ENCODE measurements at places on chromosomes 2 and 18.
A peak's percentile ranks its signal among the peaks of the same experiment; 100 is the strongest.

- no peak for DNase-seq
Measured at GRCh38 chr2:16127276-16127940, 187.1 kb downstream of the MYCN start.

DNA sequence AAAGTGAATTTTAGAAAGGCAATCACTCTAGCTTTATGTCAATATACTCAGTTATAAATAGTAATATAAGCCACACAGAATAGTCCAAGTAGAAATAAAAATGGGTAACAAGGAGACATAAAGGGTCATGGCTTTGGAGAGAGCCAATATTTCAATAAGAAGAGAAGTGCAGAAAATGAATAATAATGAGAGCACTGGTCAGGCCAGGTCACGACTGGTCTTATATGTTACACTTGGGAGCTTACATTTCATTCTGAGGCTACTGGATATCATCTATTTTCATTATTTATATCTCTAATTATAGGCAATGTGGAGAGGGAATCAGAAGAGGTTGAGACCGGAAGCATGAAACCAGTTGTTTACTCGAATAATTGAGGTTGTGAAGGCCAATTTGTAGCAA, 180.8 kb upstream of the PID1 start:
- no peak for DNase-seq

GRCh38 chr2:50223643-50224042, 808.3 kb downstream of the NRXN1 start:
- no peak for DNase-seq

DNA sequence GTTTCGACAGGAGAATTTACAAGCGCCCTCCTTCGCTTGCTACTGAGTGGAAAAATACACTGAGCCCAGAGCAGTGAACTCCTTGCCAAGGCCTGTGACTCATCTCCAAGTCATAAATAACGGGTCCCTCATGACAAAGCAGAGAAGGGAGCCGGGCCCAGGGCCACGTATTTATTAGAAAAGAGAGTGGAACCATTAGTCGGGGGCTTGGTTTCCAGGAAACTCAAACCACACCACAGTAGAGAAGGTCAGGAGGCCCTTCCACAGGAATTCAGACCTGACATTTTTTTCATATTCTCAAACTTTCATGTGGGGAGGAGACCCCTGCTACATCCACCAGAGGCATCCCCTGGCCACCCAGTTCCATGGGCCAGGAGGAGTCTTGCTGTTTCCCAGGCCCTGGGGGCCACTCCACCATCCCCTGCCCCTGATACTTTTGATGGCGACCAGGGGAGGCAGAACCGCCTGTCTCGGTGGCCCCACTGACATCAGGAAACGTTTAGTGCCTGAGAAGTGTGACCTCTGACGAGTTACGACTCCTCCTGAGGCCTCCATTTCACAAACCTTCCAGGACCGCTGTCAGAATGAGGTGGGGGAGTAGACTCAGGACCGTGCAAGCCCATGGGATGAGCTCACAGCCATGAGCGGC, 289.7 kb downstream of the DYSF start:
- DNase-seq: peak; percentile 79

- DNase-seq: no peak
Measured at GRCh38 chr2:76204048-76204447, 493.3 kb upstream of the GCFC2 start.

DNA sequence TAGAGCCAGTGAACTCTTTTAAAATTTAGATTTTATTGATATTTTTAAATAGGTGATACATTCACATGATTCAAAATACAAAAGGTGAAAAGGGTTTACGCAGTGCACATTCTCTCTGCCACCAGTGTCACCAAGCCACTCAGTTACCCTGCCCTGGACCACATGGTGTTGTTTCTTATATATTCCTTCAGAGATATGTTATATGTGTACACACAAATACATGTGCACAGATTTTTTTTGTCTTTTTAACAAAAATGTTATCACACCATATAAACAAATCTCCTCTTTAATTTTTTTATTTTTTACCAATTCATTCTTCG, 26.2 kb downstream of the SERPINB4 start:
- DNase-seq: no peak

- DNase-seq: no peak
Measured at GRCh38 chr2:19675003-19675629, 226.7 kb downstream of the TTC32 start.

GRCh38 chr2:219308142-219309101, 779 bp downstream of the PTPRN start:
- DNase-seq: no peak

DNA sequence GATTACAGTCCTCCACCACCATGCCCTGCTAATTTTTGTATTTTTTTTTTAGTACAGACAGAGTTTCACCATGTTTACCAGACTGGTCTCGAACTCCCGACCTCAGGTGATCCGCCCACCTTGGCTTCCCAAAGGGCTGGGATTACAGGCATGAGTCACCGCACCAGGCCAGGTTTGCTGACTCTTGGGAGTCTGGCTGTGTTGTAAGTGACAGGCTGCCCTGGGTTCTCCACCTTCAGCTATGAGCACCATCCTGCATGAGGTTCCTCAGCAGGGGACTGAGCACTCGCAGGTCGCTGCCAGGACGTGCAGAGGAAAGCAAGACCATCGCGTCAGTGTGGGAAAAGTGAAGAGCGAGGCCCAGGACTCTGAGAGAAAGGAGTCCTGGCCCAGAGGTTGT, 112.6 kb upstream of the NDUFV2 start:
- no peak for DNase-seq

- DNase-seq: no peak
Measured at GRCh38 chr2:241545106-241545505, 13.4 kb upstream of the BOK start.

DNA sequence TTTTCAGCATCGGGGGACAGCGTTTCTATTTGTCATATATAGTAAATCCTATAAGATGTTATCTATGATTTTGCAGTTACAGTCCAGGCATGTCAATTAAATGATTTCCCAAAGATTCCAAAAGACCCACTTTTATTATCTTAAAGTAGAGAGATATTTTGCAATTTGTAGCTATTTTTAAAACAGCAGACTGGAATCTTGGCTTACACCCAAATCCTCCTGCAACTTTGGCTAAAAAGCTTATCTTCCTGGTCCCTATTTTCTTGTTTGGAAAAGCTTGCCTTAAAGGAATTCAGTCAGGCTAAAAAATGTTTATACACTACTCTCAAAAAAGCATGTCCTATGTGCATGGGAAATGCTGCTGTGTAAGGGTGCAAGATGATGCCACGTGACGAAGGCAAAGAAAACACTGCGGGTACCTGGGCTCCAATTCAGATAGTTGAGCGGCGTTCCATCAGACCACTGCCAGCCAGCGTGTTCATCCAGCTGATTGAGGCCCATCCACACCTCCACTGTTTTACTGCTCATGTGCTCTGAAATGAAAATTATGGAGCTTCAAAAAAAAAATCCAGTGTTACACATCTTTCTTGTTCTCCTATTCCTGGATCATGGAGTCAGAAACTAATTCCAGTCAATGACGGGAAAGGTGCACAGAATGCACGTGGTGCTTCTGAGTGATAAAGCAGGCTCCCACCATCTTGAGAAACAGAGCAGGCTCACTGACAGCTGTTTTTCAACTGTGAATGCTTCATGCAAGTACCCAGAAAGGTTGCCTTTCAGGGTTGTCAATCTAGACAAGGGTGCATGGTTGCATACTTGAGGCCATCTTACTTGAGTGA, 33.8 kb downstream of the PLA2R1 start:
- no peak for DNase-seq

DNA sequence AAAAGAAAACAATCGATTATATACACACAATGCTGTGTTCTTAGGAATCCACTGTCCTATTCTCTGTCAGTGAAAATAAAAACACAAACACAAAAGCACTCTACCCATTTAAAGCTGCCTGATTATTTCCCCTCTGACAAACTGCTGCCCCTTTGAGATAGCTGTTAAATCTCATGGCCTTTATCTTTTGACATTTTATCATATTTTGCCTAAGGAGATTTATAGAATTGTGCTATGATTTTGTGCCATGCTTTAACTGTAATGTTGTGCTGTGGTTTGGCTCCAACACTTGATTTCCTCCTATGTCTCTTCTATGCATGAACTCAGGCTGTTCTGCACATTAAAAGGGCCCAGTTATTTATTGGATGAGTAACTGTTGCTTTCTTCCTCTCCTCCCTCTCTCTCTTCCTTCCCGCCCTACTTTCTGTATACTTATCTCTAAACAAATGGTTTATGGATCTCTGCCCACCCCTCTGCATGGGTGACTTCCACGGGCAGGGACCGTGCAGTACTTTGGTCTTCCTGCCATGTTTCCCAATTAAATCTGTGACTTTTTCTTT, 1096.6 kb downstream of the TSN start:
- DNase-seq: no peak

- DNase-seq: no peak
Measured at GRCh38 chr2:42949125-42949524, 156.7 kb upstream of the HAAO start.

GRCh38 chr2:235614176-235614860, 120.5 kb downstream of the AGAP1 start:
- no peak for DNase-seq

DNA sequence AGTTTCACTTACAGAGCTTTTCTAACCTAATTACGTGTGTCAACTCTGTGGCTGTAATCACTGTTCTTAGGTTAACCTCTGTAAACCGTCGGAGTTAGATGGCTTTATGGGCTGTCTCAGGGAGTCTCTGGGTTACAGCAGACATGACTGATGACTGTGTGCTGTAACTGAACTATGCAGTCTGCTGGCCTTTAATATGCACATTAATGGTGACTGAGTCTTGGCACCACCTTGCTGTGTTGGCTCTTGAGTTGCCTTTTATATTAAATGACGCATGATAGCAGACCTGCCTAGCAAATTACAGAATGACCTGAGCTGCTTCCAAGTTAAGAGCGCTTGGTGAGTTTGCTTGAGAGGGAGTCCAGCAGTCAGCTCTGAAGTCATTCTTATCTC, 90.1 kb downstream of the ACKR3 start:
- no peak for DNase-seq

- DNase-seq: no peak
Measured at GRCh38 chr18:58303363-58303762, 259.3 kb downstream of the NEDD4L start.

DNA sequence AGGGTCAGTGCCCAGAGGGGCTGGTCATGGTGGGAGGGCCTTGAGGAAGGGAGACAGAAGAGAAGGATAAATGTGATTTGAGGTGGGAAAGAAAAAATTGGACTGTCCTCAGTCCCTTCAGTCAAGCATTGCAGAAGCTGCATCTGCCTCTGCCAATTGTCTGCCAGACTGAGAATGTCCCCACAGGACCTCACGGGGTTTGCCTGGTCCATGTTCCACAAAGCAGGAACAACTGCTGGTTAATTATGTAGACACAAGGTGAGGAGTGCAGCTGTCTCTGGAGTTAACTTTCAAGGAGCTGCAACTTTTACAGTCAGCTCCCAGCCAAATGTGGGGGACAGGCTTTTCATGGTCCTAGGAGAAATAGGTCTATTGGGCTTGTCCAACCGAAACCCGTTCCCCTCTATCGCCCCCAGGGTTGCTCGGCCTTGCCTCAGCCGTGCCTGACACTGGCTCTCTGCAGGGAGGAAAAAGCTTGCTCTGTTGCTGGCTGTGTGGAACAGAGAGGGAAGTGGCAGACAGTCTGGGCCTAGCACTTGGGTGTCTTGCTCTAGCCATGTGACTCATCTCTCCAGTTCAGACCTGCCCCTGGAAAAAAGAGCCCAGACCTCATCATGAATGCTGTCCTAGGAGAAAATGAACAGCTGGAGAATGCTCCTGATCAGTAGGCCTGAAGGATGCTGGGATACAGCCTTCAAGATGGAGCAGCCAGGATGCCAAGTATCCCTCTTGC, 31.1 kb upstream of the PAX8 start:
- no peak for DNase-seq

- no peak for DNase-seq
Measured at GRCh38 chr2:38978296-38978903, 88.7 kb downstream of the ARHGEF33 start.

- no peak for DNase-seq
Measured at GRCh38 chr2:144459286-144459685, 60.6 kb downstream of the ZEB2 start.

- no peak for DNase-seq
Measured at GRCh38 chr2:111667542-111668273, 216.3 kb downstream of the ANAPC1 start.

GRCh38 chr2:69119104-69119894, 106.3 kb downstream of the ANTXR1 start:
- no peak for DNase-seq

DNA sequence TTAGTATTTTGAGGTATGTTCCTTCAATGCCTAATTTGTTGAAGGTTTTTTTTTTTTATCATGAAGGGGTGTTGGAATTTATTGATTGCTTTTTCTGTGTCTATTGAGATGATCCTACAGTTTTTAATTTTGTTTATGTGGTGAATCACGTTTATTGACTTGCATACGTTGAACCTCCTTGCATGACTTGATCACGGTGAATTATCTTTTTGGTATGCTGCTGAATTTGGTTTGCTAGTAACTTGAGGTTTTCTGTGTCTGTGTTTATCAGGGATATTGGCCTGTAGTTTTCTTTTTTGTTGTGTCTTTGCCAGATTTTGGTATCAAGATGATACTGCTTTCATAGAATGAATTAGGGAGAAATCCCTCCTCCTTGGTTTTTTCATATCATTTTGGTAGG, 23.9 kb downstream of the CLIP4 start:
- no peak for DNase-seq

DNA sequence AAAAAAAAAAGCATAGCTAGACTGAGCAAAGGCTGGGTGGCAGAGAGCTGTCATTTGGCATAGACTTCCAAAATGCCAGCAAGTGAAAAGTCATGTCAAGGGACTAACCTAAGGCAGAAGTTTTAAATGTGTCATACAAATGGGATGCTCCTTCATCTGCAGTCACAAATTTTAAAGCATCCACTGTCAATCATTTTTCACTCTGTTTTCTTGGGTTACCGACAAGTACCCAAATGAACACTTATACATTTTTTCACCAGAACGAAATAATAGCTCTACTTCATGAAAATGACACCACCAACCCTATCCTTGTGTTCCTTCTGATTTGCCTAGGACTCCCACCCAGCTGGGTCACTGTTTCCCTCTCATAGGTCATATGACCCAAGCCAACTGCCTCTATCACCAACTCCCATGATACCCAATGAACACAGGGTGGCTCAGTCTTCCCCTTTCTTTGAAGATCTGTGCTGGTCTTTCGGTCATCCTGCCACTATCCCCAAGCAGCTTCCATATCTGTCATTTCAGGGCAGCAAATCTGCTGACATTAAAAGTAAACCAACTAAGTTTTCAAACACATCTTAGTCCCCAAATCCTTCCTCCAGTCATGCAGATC, 21.5 kb downstream of the KLF7 start:
- DNase-seq: no peak

DNA sequence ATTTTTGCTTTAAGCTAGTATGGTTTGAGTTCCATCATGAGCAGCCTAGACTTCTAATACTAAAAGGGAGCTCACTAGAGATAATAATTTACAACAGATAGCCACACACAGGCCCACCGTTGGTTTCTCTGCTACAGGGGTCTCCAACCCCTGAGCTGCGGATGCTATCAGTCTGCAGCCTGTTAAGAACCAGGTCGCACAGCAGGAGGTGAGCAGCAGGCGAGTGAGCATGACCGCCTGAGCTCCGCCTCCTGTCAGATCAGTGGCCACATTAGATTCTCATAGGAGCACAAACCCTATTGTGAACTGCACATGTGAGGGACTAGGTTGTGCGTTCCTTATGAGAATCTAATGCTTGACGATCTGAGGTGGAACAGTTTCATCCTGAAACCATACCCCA, 150.6 kb downstream of the HRH4 start:
- no peak for DNase-seq

All from non-pigmented ciliary epithelial cell (primary cell).